Fibroblast of the conjunctiva (primary cell): ENCODE measurements at places on chromosomes 12 and 14.

DNA sequence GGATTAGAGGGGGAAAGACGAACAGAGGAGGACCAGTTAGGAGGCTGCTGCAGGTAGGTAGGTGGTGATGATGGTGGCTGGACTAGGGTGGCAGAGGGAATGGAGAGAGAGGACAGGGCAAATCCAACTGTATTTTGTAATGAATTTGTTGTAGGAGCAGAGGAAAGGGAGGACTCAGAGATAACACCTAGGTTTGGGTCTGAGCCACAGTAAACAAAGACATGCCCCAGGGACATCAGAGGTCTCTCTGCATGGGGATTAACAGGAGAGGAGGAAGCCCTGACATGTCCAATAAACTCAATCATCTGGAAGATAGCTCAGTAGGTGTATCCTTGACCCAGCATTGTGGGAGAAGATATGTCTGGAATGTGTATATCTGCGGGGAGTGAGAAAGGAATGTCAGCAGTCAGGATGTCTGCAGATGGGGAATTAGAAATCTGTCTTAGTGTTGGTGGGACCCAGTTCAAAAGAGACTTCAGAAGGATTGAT, 4.7 kb upstream of the SLC48A1 start:
- no peak for DNase-seq

- no peak for DNase-seq
Observed at GRCh38 chr14:59341858-59342477, 123.2 kb downstream of the GPR135 start.

DNA sequence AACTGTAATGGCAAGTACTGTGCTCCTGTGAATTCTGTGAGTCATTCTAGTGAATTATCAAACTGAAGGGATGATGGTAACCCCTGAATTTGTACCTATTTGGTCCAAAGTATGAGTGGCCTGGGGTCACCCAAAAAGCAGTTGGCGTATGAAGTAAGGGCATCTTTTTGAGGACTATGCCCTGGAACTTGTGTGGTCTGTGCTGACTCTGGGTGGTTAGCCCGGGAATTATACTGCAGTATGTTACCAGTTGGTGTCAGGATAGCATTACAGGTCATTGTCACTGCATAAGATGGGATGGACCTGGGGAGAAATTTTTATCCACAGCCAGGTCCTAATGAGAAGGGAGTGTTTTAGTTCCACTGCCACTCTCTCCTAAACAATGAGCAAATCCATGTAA, 174.7 kb downstream of the SSPN start:
- DNase-seq: no peak

DNA sequence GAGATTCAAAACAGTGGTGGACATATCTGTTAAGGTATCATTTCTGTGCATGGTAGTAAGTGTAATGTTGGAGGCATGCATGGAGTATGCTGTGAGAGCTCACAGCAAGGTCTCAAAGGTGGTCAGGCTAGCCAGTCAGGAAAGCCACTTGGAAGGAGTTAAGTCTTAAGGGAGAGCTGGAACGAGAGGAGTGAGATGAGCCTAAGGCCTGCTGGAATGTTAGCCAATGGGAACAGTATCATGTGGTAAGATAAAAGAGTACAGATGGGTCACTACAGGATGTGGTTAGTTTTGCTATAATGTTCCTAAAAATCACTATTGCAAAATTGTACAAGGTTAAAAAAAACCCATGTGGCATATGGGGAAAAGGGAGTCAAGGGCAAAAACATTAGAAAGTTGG, 311.7 kb upstream of the E2F7 start:
- DNase-seq: no peak

DNA sequence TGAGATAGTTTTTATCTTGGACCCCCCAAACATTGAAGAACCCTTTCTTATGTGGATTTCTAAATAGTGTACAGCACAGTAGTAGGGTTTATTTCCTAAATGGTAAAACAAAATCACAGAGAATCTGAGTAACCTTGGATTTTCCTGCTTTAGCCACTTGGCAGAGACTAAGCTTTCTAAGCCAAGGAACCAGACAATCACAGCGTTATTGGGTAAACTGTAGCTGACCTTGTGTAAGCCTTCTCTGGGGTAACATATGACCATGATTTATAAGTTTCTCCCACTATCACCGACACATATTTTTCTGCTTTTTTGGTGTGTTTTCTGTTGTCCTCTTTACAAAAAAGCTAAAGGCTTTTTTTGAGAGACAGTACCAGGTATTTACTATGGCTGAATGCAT, 136.3 kb upstream of the PZP start:
- no peak for DNase-seq

DNA sequence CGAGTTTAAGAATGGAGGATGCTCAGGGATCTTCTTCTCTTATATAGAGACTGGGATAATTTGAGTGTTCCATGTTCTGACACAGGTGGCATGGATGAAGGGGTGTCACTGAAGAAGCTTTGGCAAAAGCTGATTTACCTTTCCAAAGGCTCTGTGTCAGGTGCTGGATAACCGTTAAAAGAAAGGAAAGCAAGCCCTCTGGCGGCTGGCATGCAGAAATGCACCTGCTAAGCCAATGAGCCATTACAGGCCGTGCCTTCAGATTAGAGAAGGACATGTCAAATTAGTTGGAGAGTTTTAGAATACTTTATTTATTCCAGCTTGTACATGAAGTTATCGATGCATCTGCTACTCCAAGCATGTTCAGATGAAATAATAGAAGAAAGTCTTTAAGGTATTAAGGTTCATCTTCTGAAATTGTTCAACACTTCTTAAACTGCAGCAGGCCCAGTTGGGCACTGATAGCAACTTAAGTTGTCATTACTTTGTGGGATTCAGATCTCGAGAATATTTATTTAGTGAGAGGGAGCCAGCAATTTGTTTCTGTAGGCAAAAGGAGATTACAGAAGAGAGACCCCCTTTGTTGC, 678.2 kb downstream of the NRXN3 start:
- DNase-seq: no peak

- DNase-seq: no peak
Observed at GRCh38 chr14:18688346-18688745, 87.4 kb downstream of the OR11H12 start.

DNA sequence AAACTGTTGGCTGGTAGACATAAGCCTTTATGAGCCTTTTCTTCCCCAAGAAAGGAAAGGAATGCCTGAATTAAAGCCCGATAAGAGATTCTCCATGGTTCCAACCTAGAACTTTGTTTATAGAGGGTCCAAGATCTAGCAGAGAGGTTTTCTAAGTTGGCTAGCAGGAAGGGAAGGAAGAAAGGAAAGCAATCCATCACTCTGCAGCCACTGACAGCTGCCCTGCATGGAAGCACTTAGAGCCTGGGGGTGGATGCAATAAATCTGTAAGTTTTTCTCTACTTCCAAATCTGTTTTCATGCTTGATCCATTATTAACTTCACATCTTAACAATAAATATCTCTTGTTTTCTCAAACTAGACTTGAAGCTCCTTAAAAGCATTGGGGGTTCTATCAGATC, 224.4 kb downstream of the KSR2 start:
- DNase-seq: no peak

GRCh38 chr12:6925239-6925539, 2.6 kb upstream of the ATN1 start:
- DNase-seq: no peak

- no peak for DNase-seq
Observed at GRCh38 chr12:44588651-44589050, 287.5 kb downstream of the NELL2 start.

GRCh38 chr14:66139432-66139831, 346.7 kb upstream of the CCDC196 start:
- no peak for DNase-seq

DNA sequence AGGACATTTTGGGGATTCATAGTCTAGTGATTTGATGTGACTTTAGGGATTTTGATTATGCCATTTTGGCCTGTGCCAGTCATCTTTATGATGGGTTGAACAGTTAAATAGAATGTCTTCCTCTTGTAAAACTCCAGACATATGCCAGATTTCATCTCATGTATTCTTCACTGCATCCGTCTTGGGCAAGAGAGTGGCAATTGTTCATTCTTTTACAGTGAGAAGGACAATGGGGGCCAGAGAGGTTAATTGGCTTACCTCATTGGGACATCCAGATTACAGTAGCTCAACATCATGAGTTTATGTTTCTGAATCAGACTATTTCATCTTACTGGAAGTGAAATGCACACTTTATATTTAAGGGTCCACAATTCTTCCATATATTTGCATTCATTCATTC, 108.2 kb upstream of the SLC38A2 start:
- DNase-seq: no peak

GRCh38 chr14:99803106-99803775, 10.0 kb downstream of the EML1 start:
- DNase-seq: no peak

- DNase-seq: no peak
Observed at GRCh38 chr12:12720052-12720451, 2.9 kb downstream of the CDKN1B start.
